Breast epithelium (tissue), 4 donors: ENCODE measurements at places on chromosomes 7 and 10. TPM values are rescaled to one million over a fixed set of nuclear protein-coding genes. Genes with fewer than 3 reads are reported as not detected.

C10orf62 gene
- 0.33 TPM for total RNA-seq

MOGAT3 gene
- total RNA-seq = not detected

GRCh38 chr10:73862011-73862410, 12.3 kb downstream of the CAMK2G start:
- no peak for DNase-seq

GRCh38 chr7:2157473-2158279, 75.1 kb downstream of the MAD1L1 start:
- DNase-seq = no peak

GSTO2 gene
- 0.48 TPM for total RNA-seq

- DNase-seq = no peak
Measured at GRCh38 chr7:95472581-95473161, 13.1 kb upstream of the ASB4 start.

DNA sequence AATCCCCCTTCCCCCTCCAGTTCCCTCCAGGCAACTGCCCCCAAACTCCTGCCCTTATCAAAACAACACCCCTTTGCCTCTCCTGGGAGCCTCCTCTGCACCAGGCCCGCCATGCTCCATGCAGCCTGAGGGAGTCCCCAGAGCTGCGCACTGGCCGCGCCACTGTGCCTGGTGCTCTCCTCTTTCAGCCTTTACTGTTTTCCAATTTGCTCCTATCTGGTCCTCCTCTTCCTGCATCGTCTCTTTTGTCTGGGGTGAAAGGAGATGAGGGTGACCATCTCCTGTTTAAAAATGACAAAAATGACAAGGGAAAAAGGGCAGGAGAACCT, 165.8 kb upstream of the ADCY1 start:
- DNase-seq = no peak

LHFPL3 gene
- total RNA-seq = not detected

GIMAP1 gene
- 6.6 TPM for total RNA-seq

- DNase-seq = no peak
Measured at GRCh38 chr10:93452143-93452542, 30.0 kb downstream of the MYOF start.

- DNase-seq = no peak
Measured at GRCh38 chr10:116766837-116767634, 24.7 kb upstream of the HSPA12A start.

GRCh38 chr7:96016735-96017134, 244.4 kb downstream of the DYNC1I1 start:
- no peak for DNase-seq

DNA sequence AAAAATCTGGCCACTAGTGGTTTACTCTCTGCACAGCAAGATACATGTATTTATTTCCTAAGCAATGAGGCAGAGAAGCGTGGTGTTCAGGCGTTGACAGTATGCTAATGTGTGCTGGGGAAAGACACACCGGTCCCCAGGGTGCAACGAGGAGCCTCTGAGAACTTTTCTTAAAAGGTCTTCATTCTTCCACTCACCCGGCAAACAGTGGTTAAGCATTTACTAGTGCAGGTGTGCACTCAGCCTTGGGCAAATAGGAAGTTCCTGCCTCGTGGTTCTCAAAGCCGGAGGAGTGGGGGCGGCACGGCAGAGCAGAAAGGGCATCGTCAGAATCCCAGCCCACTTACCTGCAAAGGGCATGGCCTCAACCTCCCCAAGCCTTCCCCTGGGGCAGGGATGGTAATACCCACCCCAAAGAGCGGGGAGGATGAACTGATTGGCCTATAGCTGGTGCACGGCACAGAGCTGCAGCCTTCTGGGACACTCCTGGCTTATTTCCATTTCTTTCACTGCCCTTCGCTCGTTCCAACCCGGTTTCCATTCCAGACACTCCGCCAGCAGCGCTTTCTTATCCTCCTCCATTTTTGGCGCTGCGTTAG, 184.3 kb upstream of the CTBP2 start:
- DNase-seq = no peak

- peak; percentile 75 for DNase-seq
Measured at GRCh38 chr10:31602541-31603234, 283.7 kb downstream of the ZEB1 start.

DNA sequence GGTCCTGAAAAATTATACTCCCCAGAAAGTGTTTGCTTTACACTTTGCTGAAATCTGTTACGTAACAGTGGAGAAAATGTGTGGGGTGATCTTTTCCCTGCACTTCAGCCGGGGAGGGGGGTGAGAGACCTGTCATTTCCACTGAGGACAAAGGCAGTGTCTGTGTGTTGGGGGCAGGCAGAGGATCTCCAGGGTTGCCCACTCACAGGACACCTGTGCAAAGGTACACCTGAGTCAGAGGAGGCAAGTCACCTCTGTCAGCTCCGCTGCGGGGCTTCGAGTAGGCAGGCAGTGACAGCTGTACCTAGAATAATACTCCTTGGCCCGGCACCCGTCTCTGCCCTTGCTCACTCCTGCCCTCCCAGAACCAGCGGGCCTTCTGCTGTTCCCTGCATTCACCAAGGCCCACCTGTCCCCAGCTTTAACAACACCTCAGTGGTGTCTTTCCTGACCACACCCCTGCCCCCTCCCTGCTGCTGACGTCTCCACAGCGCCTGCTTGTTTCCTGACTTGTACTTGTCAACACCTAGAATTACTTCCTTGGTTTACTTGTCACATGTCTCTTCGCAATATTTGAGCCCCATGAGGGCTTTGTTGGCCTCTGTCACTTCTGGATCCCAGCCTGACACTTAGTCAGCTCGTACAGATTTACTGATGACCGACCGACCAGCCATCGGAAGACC, 159.2 kb downstream of the NEURL1 start:
- DNase-seq = no peak

OR2A5 gene
- total RNA-seq = not detected

PLAC9 gene
- 13.4 TPM for total RNA-seq

DNA sequence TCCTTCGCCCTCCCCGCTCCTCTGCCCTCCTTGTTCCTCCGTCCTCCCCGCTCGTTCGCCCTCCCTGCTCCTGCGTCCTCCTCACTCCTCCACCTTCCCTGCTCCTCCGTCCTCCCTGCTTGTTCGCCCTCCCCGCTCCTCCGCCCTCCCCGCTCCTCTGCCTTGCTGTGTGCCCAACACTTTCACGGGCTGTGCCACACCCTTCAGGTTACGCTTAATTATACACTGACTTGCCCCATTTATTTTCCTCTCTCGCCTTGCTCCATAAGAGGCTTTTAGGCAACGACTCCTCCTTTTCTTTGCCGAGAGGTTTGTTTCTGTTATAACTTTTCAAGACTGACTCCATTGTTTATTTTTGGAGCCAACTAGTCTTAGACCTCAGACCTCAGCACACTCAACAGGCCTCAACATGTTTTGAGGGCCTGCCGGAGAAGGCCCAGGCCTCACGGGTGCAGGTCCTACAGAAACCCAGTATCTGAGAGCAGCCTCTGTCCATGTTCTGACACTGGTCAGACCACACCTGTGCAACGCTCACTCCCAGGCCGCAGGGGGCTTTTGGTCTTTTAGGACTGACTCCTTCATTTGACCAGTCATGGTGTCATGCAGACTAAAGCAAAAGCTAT, 18.2 kb upstream of the PRKAG2 start:
- no peak for DNase-seq

WEE2 gene
- total RNA-seq = not detected

DNA sequence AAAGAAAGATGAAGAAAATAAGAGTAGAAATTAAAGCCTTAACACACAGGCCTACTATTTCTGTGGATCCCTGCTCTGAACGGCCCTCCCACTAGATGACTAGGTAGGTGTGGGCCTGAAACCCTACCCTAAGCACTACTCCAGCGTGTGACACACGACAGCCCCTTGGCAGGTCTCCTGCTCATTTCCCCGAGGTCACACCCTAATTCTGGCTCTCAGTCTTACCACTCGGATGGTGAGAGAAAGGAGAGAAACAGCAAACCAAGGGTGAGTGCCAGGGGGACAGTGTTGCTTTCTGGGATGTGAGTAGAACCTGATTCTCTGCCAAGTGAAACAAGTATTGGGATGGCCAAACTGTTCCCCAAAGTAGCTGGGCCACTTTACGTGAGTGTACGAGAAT, 12.1 kb downstream of the GALNTL5 start:
- no peak for DNase-seq

- no peak for DNase-seq
Measured at GRCh38 chr10:51162002-51162401, 87.7 kb downstream of the PRKG1 start.

GRCh38 chr7:128271471-128271941, 30.4 kb downstream of the LEP start:
- DNase-seq = no peak

ANKRD30A gene
- total RNA-seq = 2.6 TPM

DNA sequence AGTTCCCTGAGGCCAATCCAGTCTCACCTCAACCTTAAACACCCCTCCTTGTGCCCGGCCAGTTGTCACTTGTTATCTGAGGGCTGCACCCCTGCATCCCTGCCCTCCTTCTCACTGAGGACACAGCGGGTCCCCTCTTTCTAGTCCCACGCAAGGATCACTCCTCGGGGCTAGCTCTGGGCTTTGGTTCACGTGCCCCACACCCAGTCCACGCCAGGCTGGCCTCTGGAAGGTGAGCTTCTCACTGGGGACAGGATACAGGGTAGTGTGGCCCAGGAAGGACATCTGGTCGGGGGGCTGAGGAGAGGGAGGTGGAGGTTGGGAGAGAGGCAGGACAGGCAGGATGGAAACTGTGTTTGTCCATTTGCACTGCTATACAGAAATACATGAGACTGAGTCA, 25.5 kb downstream of the UPP1 start:
- DNase-seq = no peak

DNA sequence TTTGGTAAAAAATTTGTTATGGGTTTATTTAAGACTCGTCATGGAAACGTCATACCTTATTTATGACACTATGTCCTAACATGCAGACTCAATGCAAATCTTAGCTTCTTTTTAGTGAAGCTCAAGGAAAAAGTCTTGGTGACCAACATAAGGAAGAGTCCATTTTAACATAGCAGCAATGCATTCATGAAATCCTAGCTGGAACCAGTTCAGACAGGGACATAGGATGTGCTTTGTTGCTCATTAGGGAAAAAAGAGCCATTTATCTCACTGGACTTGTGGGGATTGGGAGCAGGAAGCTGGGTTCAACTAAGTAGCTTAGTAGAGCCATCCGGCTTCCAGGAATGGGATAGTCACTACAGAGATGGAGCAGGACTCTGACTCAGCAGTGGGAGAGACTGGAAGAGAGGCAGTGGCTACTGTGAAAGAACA, 100.7 kb upstream of the DKK1 start:
- no peak for DNase-seq

DNA sequence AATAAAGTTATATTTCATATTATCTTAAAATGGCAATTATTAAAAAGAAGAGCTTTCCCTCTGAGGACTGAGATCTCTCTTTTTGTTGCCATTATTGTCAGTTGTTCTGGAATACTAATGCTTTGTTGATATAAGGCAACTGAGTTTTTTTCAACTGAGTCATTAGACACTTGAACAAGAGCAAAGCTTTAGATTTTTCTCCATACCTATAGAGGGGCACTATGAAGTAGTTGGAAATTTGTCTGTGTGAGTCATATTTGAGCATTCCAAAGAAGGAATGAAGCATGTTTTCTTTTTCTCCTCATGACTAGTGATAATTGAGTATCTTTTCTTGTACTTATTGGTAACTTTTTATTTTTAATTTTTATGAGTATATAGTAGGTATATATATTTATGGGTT, 24.5 kb downstream of the RPA3 start:
- DNase-seq = no peak

GRCh38 chr10:6354168-6354772, 151.5 kb downstream of the PFKFB3 start:
- DNase-seq = no peak

DNA sequence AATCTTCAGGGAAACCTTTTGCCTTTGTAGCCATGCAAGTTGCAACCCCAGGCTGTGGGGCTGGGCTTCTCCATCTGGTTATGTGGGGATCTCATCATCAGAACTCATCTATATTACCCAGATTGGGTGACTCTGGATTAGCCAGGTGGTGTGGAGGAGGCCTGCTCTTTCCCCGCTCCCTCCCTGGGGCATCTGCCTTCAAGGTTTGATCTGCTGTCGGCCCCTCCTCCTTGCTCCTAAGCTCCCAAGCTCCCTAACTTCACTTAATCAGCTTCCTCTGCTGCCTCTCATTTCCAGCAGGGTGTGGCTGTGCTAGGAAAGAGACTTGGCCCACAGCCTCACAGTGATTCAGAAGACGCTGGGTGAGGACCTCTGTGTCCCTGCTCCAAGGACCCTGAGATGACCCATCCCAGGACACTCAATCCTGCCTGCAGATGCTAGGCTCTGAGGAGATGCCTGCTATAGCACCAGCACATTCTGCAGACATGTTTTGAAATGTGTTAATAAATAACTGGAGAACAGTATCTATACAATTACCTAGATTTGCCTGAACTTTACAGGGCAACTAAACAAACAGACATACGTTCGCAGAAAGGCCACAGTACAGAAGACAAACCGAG, 392.1 kb upstream of the PODXL start:
- DNase-seq = no peak

IL2RA gene
- total RNA-seq = 0.88 TPM

DNA sequence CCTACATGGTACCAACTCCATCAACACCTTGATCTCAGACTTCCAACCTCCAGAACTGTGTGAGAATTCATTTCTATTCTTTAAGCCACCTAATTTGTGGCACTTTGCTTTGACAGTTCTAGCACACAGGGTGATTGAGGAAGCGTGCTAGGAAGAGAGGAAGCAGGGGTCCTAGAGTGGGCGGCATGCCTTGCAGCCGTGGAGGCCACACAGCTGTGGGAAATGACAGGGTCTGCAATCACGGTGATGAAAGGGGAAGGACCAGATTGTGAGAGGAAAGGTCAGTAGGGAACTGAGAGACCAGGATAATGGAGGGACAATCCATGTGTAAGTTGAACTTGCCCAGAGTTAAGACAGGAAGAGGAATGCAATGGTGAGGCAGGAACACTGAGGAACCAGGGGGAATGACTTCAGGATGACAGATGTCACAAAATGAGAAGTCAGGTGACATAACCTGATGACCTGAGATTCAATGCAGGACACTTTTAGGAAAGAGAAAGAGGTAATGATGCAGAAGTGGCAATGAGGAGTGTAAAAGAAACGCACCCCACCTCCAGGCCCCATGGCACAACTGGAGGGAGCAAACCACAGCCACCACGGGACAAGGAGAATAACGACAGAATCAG, 87.3 kb upstream of the PIK3CG start:
- no peak for DNase-seq

DNA sequence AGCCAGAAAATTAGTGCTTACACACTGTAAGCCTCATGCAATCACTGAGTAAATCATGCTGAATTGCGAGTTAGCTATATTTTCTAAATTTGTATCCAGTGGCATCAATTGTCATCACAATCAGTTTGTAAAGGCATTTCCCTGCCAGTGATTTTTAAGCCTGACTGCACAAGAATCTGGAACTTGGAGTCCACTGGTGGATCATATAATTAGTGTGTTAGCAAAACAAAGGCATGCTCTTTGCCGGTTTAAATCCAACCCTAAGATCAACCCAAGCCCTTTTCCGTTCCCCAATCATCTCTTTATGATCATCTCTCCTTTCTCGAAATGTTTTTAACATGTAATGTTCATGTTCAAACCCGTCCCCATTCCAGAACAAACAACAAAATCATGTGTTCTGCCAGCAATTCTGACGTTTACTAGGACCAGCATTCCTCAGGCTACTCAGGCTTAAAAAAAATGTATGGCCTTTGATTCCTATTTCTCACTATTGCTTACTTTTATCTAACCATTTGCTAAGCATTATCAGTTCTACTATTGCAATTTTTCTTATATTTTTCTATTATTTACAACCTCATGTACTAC, 649.2 kb downstream of the SORCS1 start:
- no peak for DNase-seq

GRCh38 chr7:149719912-149720335, 53.5 kb downstream of the ZNF467 start:
- DNase-seq = no peak

SEMA4G gene
- total RNA-seq = 2.2 TPM

ZWINT gene
- 5.0 TPM for total RNA-seq
